Activated T-cell treated with anti-CD3 and anti-CD28 coated beads, Interleukin-2, amount 50 U/mL, for 72 hours (primary cell): ENCODE measurements at places on chromosomes 6 and 20. TPM values are rescaled to one million over a fixed set of nuclear protein-coding genes. Genes with fewer than 3 reads are reported as not detected.
A peak's percentile ranks its signal among the peaks of the same experiment; 100 is the strongest.

GRCh38 chr20:13422637-13423036 is 201.6 kb downstream of the ISM1 start:
- H3K4me1 ChIP-seq = peaks cover 5% of the 10 kb centered on the region
- H3K4me3 ChIP-seq = no peak overlapping the region
- H3K27me3 ChIP-seq = no peaks in the 10 kb centered on the region
- no peak for DNase-seq
- H3K36me3 ChIP-seq = no peaks in the 10 kb centered on the region

GRCh38 chr6:42105156-42105648 is 37.2 kb downstream of the C6orf132 start:
- peaks cover 35% of the 10 kb centered on the region for H3K4me1 ChIP-seq
- H3K36me3 ChIP-seq = no peaks in the 10 kb centered on the region
- peak overlapping the region; percentile 82 for H3K4me3 ChIP-seq

Gene DHX35
- total RNA-seq = 14.2 TPM

DNA sequence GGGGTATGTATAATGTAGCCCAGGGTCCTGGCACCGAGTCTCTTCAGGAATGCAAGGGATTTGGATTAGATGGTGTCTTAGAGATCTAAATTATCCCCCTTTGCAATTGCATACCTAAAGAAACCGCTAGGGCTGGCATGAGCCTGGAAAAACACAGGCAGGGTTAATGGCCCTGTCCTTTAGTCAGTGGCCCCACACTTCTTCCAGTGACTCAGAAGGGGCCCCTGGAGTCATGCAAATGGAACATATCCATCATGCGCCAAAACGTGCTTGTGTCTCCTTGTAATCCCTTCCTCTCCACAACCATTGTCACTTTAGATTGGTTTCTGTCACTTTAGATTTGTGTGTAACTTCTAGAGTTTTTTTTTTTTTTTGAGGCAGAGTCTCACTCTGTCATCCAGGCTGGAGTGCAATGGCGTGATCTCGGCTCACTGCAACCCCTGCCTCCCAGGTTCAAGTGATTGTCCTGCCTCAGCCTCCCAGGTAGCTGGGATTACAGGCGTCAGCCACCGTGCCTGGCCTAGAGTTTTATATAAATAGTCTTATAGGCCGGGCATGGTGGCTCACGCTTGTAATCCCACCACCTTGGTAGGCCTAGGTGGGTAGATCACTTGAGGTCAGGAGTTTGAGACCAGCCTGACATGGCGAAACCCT is 8.7 kb upstream of the MYBL2 start:
- peak overlapping the region; percentile 81 for H3K27ac ChIP-seq
- peaks cover 28% of the 10 kb centered on the region for H3K4me1 ChIP-seq
- H3K4me3 ChIP-seq = peak overlapping the region; percentile 94
- peaks cover 2% of the 10 kb centered on the region for H3K36me3 ChIP-seq
- no peaks in the 10 kb centered on the region for H3K27me3 ChIP-seq
- DNase-seq = peak; percentile 70

Gene GJA10
- not detected for total RNA-seq

- DNase-seq = peak; percentile 56
- H3K36me3 ChIP-seq = peaks cover 12% of the 10 kb centered on the region
- H3K27me3 ChIP-seq = no peaks in the 10 kb centered on the region
- H3K4me1 ChIP-seq = peaks cover 20% of the 10 kb centered on the region
- H3K27ac ChIP-seq = peak overlapping the region; percentile 85
These were observed 8.5 kb downstream of the TPD52L2 start for GRCh38 chr20:63873477-63873971.

- H3K36me3 ChIP-seq = peaks cover 4% of the 10 kb centered on the region
- H3K4me3 ChIP-seq = no peak overlapping the region
- no peaks in the 10 kb centered on the region for H3K4me1 ChIP-seq
- no peak for DNase-seq
- peaks cover 24% of the 10 kb centered on the region for H3K27me3 ChIP-seq
- H3K27ac ChIP-seq = no peak overlapping the region
These were observed 214.9 kb upstream of the KCNG1 start for GRCh38 chr20:51237791-51238190.

Gene EYA2
- not detected for total RNA-seq

DNA sequence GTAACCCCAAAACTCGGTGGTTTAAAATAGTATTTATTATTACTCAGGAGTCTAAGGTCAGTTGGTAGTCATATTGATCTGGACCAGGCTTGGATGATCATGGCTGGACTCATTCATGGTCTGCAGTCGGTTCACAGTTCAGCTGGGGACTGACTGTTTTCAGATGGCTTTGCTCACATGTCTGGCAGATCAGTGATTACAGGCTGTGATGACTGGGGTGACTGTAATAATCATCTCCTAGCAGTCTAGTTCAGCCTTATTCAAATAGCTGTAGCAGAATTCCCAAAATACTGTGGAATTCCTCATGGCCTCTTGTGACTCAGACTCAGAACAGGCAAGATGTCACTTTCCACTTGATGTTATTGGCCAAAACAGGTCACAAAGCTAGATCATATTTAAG is 16.4 kb upstream of the NT5DC1 start:
- no peak overlapping the region for H3K4me3 ChIP-seq
- no peaks in the 10 kb centered on the region for H3K4me1 ChIP-seq
- H3K27ac ChIP-seq = no peak overlapping the region
- peaks cover 24% of the 10 kb centered on the region for H3K27me3 ChIP-seq

DNA sequence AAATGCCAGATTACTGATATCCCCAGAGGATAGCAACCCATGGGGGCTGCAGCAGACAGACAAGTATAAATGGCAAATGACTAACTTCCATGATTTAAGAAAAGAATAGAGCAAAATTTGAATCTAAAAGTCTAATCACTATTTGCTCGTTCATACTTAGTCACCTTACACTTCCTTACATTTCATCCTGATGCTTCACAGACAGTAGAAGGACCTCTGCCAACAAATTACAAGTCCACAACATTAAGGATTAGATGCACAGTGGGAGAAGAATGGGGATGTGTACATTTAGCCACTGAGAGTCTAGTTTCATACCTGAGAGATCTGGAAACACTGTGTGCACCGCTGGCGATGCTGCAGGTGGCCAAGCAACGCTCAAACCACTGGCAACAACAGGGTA is 72.4 kb downstream of the FYN start:
- peak overlapping the region; percentile 0 for H3K27ac ChIP-seq
- DNase-seq = no peak
- peaks cover 21% of the 10 kb centered on the region for H3K36me3 ChIP-seq

DNA sequence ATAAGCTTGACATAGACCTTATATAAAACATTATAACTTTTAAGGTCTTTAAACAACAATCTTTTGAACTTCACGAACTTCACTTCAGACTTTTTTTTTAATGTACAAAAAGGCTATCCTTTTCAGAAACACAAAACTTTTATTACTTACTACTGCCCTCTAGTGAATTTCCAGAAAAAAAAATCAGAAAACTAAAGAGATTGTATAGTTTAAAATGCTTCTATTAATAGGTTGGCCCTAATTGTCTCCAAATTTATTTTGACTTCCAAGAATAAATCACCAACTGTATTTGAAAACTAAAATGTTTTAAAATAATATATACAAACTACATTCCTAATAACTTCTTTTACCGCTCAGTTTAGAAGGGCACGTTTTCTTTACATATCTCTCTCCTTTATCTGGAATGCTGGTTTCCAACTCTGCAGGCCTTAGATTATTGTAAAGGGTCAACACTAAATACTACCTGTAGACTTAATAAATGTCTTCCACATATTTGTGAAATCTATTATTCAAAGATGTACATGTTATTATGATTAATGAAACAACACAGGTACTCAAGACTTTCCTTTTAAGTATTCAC is 66.8 kb downstream of the LMBRD1 start:
- H3K4me1 ChIP-seq = no peaks in the 10 kb centered on the region
- H3K27me3 ChIP-seq = no peaks in the 10 kb centered on the region
- no peak overlapping the region for H3K4me3 ChIP-seq
- no peak for DNase-seq

- H3K36me3 ChIP-seq = no peaks in the 10 kb centered on the region
- H3K27ac ChIP-seq = no peak overlapping the region
- H3K27me3 ChIP-seq = no peaks in the 10 kb centered on the region
- DNase-seq = no peak
These were observed 1111.4 kb upstream of the CITED2 start for GRCh38 chr6:140485740-140486449.

Gene CD93
- total RNA-seq = 0.36 TPM

Gene CHRNA4
- total RNA-seq = not detected

Gene DCDC2
- not detected for total RNA-seq

- H3K27me3 ChIP-seq = no peaks in the 10 kb centered on the region
- no peaks in the 10 kb centered on the region for H3K36me3 ChIP-seq
- H3K4me1 ChIP-seq = no peaks in the 10 kb centered on the region
- no peak overlapping the region for H3K4me3 ChIP-seq
- H3K27ac ChIP-seq = no peak overlapping the region
These were observed 766 bp upstream of the TINAG start for GRCh38 chr6:54307439-54307910.

- peaks cover 17% of the 10 kb centered on the region for H3K27me3 ChIP-seq
- DNase-seq = no peak
- H3K27ac ChIP-seq = peak overlapping the region; percentile 81
These were observed 304.2 kb upstream of the PRDM1 start for GRCh38 chr6:105781915-105782314.

Gene WDR27
- 46.1 TPM for total RNA-seq

- H3K4me3 ChIP-seq = no peak overlapping the region
- DNase-seq = no peak
- no peak overlapping the region for H3K27ac ChIP-seq
These were observed 33.6 kb downstream of the CDH4 start for GRCh38 chr20:61285691-61286090.

DNA sequence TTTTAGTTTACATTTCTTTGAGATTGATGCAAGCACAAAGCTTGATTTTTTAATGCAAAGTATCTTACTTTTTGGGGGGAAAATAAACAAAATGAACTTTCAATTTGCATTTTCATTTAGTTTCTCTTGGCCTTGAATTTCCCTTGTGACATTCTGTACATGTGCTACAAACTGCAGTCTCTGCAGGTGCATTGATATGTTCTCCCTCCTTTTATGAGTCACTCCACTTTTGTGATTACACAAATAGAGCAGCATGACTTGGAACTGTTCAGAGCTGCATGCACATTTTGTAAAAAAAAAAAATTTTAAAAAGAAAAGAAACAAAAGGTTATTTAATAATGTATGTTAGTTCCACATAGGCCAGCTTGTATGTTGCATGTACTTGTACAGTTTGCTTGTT is 220.0 kb upstream of the KCNQ5 start:
- DNase-seq = no peak
- no peaks in the 10 kb centered on the region for H3K36me3 ChIP-seq
- H3K4me3 ChIP-seq = no peak overlapping the region
- peaks cover 2% of the 10 kb centered on the region for H3K27me3 ChIP-seq

Gene KIF13A
- total RNA-seq = 0.46 TPM
